ENCODE measurements at places on chromosomes 16 and 17.

DNA sequence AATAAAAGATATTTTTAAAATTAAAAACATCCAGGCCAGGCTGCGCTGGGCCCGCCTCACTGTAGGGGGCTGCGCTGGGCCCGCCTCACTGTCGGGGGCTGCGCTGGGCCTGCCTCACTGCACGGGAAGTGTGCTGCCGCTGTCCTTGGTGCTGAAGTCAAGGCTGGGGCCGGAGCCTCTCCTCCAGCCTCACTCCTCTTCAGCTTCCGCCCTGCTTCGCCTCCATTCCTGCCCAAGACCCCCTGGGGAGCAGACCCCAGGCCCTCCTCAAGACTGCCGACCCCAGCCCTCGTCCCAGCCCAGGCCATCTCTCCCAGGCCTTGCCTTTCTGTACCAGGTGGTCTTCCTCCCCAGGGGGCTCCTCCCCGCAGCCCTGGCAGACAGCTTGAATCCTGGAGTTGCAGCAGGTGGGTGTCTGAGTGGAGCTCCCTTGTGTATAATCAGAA is 26.2 kb downstream of the ENDOV start:
- DNase-seq, result no peak

DNA sequence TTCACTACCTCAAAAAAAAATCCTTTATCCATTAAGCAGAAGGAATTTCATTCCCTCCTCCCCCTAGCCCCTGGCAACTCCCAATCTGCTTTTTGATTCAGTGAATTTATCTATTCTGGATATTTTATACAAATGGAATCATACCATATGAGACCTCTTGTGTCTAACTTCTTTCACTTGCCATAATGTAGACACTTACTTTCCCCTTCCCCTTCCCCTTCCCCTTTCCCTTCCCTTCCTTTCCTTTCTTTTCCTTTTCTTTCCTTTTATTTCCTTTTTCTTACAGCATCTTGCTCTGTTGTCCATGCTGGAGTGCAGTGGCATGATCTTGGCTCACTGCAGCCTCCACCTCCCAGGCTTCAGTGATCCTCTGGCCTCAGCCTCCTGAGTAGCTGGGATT is 50.5 kb downstream of the PSMD12 start:
- DNase-seq, result no peak

GRCh38 chr17:20982589-20983358 is 60.0 kb downstream of the USP22 start:
- no peak for DNase-seq

- DNase-seq, result no peak
Measured at GRCh38 chr17:13538841-13539411, 62.8 kb downstream of the HS3ST3A1 start.

- no peak for DNase-seq
Measured at GRCh38 chr16:75262104-75262799, 10.8 kb upstream of the BCAR1 start.

Data from HS-27A (cell line).